GM12864 (cell line): ENCODE measurements at places on chromosomes 3 and 15.

- DNase-seq, result no peak
These were observed 3.0 kb downstream of the DUOXA1 start for GRCh38 chr15:45126535-45127158.

- DNase-seq, result no peak
These were observed 24.3 kb downstream of the IRAK2 start for GRCh38 chr3:10188804-10189556.

DNA sequence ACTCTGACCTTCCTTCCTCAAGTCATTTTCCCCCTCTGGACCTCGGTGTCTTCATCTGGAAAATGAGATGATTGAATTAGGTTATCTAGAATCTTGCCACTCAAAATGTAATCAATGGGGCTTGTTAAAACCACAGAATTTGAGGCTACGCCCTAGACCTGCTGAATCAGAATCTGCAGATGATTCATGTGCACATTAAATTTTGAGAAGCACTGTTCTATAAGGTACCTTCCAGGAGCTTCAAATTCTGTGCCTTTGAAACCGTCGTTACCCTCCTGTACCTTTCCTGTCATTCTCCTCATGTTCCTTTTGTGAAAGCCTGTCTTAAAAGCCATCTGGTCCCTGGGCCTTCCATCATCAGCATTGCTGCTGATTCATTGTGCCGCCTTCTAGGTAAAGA, 172.4 kb upstream of the TOPAZ1 start:
- DNase-seq, result no peak

GRCh38 chr15:83099290-83099689, 8.2 kb upstream of the TM6SF1 start:
- DNase-seq, result no peak

- DNase-seq, result no peak
These were observed 266.2 kb upstream of the ROPN1 start for GRCh38 chr3:124258057-124258500.
